ENCODE measurements at places on chromosomes 6 and 20. TPM values are rescaled to one million over a fixed set of nuclear protein-coding genes. Genes with fewer than 3 reads are reported as not detected.

The TMC2 gene
- total RNA-seq, result not detected

The ABHD16B gene
- not detected for total RNA-seq

The PRPH2 gene
- 0.06 TPM for total RNA-seq

The TPMT gene
- 33.3 TPM for total RNA-seq

The SLC22A16 gene
- not detected for total RNA-seq

The ZC3H12D gene
- 2.7 TPM for total RNA-seq

The DDO gene
- total RNA-seq, result 10.3 TPM

The UNC5CL gene
- total RNA-seq, result 2.4 TPM

The CFAP206 gene
- total RNA-seq, result not detected

The CHRNA4 gene
- not detected for total RNA-seq

The ADGRF5 gene
- not detected for total RNA-seq

The FOXC1 gene
- 0.55 TPM for total RNA-seq

The FOXF2 gene
- not detected for total RNA-seq

The HSF2 gene
- total RNA-seq, result 24.8 TPM

The SAMD3 gene
- not detected for total RNA-seq

The ABHD16A gene
- total RNA-seq, result 43.5 TPM

The RAET1G gene
- total RNA-seq, result not detected

The RNF182 gene
- not detected for total RNA-seq

The BCAS1 gene
- 0.67 TPM for total RNA-seq

The PLCB4 gene
- not detected for total RNA-seq

The PTCHD4 gene
- 35.7 TPM for total RNA-seq

The ANKS1A gene
- total RNA-seq, result 15.1 TPM

The CD40 gene
- total RNA-seq, result 4.6 TPM

The PACSIN1 gene
- not detected for total RNA-seq

The BNIP5 gene
- total RNA-seq, result not detected

The SALL4 gene
- 0.17 TPM for total RNA-seq

Data from HepG2 (cell line).